ENCODE measurements at places on chromosomes 2 and 18.
A peak's percentile ranks its signal among the peaks of the same experiment; 100 is the strongest.

- no peaks in the 10 kb centered on the region for H3K4me1 ChIP-seq
- H3K27me3 ChIP-seq: no peaks in the 10 kb centered on the region
- no peaks in the 10 kb centered on the region for H3K36me3 ChIP-seq
- H3K27ac ChIP-seq: no peak overlapping the region
- no peak overlapping the region for H3K4me3 ChIP-seq
- no peak for DNase-seq
These were observed 42.1 kb downstream of the ZC3H6 start for GRCh38 chr2:112317303-112318158.

DNA sequence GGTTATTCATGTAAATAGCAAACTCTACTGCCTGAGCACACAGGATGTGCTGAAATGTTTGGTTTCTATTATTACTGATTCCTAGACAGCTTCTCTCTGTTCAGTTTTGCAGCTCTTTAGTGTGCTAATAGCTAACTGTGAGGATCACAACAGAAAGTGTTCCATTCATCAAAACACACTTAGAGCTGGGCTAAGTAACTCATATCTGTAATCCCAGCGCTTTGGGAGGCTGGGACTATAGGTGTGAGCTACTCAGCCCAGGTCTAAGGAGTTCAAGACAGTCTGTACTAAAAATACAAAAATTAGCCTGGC lies 63.2 kb downstream of the MOGAT1 start:
- H3K27ac ChIP-seq: no peak overlapping the region
- no peak for DNase-seq
- no peak overlapping the region for H3K4me3 ChIP-seq
- peaks cover 6% of the 10 kb centered on the region for H3K36me3 ChIP-seq
- H3K4me1 ChIP-seq: peaks cover 18% of the 10 kb centered on the region

GRCh38 chr2:176160251-176160985 lies 3.3 kb downstream of the HOXD3 start:
- peaks cover 18% of the 10 kb centered on the region for H3K36me3 ChIP-seq
- H3K27me3 ChIP-seq: peaks cover 88% of the 10 kb centered on the region
- H3K4me1 ChIP-seq: peaks cover 8% of the 10 kb centered on the region
- H3K27ac ChIP-seq: no peak overlapping the region

DNA sequence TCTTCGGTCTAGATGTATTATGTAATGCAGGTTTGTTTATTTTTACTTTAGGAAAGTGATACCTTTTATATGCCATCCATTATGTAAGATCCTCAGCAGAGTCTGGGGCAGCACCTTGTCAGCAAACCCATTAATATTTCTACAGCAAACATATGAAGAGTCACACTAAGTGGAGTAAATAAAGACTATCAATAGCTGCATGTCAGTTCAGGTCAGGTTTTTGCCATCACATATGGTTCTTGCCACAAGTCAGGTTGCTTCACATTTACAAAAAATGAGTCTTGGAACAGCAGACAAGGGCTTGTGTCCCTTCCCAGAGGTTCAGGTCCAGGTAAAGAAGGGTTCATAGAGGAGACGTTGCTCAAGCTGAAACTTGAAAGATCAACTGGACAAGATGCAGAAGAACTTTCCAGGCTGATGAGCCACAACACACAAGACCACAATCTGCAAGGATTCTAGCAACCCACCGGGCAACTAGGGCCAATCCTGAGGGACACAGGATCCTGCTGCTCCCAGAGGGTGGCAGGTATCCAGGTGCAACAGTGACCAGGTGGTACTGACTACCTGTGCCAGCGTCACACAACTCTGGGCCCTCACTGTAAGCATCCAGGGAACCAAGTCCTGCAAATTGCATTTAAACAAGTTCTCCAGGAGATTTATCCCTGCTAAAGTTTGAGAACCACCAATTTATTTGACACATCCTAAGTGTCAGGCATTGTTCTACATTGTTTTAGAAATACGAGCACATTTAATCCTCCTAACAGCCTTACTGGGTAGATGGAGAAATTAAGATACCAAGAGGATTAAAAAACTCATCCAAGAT lies 215.8 kb downstream of the ALPK2 start:
- peaks cover 3% of the 10 kb centered on the region for H3K27me3 ChIP-seq
- no peak overlapping the region for H3K4me3 ChIP-seq
- no peaks in the 10 kb centered on the region for H3K36me3 ChIP-seq

DNA sequence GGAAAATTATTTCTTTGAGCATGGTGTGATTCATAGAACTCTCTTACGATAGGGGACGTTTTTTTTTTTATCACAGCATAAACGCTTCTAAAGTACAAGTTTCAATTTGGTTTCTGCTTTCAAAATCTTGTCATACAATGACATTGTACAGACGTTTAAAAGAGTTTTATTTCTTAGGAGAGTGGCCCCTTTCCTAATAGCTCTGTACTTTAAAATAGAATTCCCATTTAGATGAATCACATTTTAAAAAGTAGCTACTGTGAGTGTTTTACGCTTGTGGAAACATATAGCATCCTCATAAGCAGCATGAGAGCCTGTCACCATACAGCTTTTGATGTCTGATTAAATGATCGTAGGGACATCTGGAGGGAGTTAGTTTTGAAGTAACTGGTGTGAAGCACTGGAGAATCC lies 510.9 kb downstream of the PARD3B start:
- peak overlapping the region; percentile 57 for H3K27ac ChIP-seq
- peak overlapping the region; percentile 69 for H3K4me3 ChIP-seq
- peaks cover 17% of the 10 kb centered on the region for H3K36me3 ChIP-seq
- H3K27me3 ChIP-seq: no peaks in the 10 kb centered on the region
- no peak for DNase-seq
- peaks cover 26% of the 10 kb centered on the region for H3K4me1 ChIP-seq

DNA sequence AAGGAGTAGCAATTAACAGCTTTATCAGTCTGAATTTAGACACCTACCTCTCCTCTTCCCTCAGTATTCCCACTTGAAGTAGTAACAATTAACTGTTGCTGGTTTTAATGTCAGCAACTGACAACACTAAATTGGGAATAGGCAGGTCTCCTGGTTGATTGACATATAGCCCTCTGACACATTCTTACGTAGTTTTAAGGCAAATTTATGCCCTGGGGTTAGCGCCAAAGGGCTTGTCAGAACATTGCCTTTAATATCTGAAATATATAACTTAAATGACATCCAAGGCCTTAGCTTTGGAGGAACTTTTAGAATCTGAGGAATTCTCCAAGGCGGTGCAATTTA lies 7.4 kb downstream of the ASXL3 start:
- H3K27ac ChIP-seq: no peak overlapping the region
- no peaks in the 10 kb centered on the region for H3K36me3 ChIP-seq
- DNase-seq: no peak
- no peaks in the 10 kb centered on the region for H3K4me1 ChIP-seq
- H3K27me3 ChIP-seq: no peaks in the 10 kb centered on the region

DNA sequence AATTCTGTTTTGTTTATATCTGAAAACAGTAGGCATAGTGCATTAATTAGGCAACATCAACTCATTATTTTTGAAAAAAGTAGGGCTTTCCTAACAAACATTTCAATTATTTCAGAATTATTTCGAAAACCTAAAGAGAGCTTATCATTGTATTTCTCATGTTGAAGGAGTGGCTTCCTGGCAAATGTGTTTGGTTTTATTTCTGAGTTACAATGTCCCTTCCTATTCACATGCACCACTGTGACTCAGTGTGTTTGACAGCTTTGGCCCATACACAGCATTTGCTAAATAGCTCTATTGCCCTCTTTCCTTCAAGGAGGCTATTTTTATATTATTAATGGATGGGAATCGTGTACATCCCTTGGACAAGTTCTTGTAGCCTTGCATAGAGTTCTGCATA lies 205.9 kb downstream of the PTGR3 start:
- no peak overlapping the region for H3K4me3 ChIP-seq
- no peak for DNase-seq
- H3K4me1 ChIP-seq: no peaks in the 10 kb centered on the region

- no peaks in the 10 kb centered on the region for H3K36me3 ChIP-seq
- no peak for DNase-seq
- no peak overlapping the region for H3K4me3 ChIP-seq
- H3K4me1 ChIP-seq: peaks cover 13% of the 10 kb centered on the region
- peaks cover 2% of the 10 kb centered on the region for H3K27me3 ChIP-seq
These were observed 42.6 kb upstream of the RAPGEF4 start for GRCh38 chr2:172693037-172693436.

GRCh38 chr18:73060666-73061288 lies 193.0 kb upstream of the NETO1 start:
- DNase-seq: no peak
- H3K4me1 ChIP-seq: no peaks in the 10 kb centered on the region
- no peak overlapping the region for H3K4me3 ChIP-seq

DNA sequence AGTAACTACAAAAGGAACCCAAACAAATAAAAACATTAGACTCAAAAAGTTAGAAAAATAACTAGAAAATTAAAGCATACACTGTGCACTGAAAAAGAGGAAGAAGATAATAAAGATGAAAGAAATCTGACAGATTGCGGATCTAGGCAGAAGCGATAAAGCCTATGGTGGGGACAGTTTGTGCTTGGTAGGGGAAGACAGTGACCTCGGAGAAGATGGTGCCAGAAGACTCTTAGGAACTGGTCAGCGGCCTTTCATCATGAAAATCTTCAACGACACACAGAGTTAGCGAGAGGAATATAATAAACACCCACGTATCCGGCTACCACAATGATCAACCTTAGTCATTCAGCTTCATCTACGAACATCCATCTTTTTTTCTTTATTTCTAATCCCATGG lies 180.5 kb downstream of the HDAC4 start:
- H3K4me3 ChIP-seq: no peak overlapping the region
- peaks cover 20% of the 10 kb centered on the region for H3K36me3 ChIP-seq
- H3K27me3 ChIP-seq: no peaks in the 10 kb centered on the region
- H3K27ac ChIP-seq: no peak overlapping the region
- no peak for DNase-seq
- H3K4me1 ChIP-seq: peaks cover 61% of the 10 kb centered on the region

DNA sequence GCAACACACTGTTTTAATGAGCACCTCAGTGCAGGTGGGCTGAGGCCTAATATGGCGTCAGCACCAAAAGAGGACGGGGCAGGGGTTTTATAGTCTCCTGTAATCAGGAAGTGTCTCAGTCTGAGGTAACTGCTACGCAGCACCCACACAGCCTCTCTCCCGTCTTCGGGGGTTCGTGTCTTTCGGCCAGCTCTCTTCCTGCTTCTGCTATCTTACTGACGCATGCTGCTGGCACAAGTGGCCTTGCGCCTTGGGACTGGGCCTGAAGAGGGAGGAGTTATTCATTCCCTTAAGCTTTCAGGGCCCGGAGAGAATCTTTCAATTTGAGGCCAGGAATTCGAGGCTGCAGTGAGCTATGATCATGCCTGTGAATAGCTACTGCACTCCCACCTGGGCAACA lies 14.5 kb upstream of the PAPOLG start:
- H3K27ac ChIP-seq: no peak overlapping the region
- H3K4me3 ChIP-seq: no peak overlapping the region
- peaks cover 18% of the 10 kb centered on the region for H3K27me3 ChIP-seq
- H3K4me1 ChIP-seq: peaks cover 17% of the 10 kb centered on the region
- no peak for DNase-seq

DNA sequence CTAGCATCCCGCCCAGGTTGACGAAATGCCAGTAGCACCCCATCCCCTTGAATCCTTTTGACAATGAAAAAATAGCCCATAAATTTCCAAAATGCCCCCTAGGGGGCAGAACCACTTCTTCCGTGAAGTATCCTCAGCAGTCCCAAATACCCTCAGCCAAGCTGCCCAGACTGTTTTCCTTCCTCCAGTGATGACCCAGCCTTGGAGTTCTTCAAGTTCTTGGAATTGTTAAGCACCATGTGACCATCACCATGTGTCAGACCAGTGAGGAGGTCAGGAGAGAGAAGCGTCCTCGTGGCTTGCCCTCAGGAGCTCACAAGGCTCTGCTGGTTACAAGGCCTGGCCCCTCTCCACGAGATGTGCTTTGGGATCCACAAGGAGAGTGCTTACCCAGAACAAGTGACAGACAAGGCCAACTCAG lies 1.4 kb upstream of the SLC23A3 start:
- no peaks in the 10 kb centered on the region for H3K27me3 ChIP-seq
- H3K4me3 ChIP-seq: no peak overlapping the region
- no peak overlapping the region for H3K27ac ChIP-seq
- peaks cover 44% of the 10 kb centered on the region for H3K36me3 ChIP-seq
- H3K4me1 ChIP-seq: peaks cover 42% of the 10 kb centered on the region
- DNase-seq: peak; percentile 24

DNA sequence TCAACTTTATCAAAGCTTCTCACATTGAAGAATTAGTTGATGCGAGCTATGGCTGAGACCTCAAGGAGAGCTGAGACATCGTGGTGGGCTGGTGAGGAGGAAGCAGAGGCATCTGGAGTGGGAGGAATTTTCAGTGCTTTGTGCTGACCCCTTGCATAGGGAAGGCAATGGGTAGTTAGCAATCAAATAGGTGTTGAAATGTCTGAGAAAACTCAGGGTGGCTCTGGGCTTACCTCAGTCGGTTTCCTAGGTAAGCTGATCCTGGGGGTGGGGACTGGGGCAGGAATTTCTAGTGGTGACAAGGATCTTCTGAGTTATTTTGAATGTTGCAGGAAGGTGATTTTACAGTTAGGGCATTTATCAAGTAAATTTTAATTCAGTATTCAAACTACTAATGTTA lies 20.7 kb upstream of the DPP10 start:
- H3K4me3 ChIP-seq: no peak overlapping the region
- H3K4me1 ChIP-seq: no peaks in the 10 kb centered on the region

DNA sequence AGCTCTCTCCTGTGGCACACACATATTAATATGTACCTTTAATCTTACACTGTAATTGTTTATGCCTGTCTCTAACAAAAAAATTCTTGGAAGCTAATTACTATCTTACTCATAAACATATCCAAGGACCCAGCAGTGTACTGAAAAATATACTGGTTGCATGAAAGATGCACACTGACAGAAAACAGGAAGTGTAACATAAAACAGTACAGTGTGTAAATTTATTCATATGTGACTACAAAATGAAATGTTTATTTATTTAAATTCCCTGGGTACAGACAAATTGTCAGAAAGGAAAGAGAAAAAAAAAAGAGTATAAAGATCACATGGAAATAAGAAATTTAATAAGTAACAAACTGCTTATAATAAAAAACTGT lies 28.5 kb downstream of the TMEM131 start:
- DNase-seq: no peak
- H3K36me3 ChIP-seq: peaks cover 5% of the 10 kb centered on the region
- peaks cover 42% of the 10 kb centered on the region for H3K4me1 ChIP-seq
- no peaks in the 10 kb centered on the region for H3K27me3 ChIP-seq
- H3K27ac ChIP-seq: no peak overlapping the region

DNA sequence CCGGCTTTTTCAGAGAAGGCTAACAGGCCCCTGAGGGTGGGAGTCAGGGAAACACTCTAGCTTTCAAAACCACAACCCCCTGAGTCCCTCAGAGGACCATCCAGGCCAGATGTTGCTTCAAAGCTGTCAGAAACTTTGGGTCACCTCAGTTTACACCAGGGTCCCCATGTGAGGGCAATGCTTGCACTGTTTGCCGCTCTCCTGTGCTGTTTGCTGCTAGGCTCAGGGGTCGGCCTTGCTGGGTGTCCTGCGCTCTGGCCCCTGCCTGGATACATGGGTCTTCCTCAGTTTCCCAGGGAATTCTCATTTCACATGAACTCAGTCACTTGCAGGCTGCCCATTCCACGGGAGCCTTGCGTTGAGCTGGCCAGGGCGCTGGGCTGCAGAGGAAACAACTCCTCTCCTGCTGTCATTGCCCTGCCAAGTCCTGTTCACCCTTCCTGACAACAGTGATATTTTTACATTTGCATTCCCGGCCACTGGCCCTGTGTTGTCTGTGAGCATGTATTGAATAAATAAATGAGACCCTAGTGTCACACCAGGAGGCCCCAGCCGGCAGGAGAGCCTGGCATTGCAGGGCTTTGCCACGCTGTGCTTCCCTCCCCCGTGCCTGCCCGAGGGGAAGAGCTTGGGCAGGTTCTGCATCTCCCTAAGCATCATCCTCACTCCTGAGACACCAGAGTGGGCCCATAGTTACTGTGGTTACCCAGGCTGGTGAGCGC lies 73.2 kb upstream of the RAB6C start:
- H3K4me1 ChIP-seq: no peaks in the 10 kb centered on the region
- no peak overlapping the region for H3K4me3 ChIP-seq
- DNase-seq: no peak
- no peak overlapping the region for H3K27ac ChIP-seq
- no peaks in the 10 kb centered on the region for H3K27me3 ChIP-seq

Data from activated CD4-positive, alpha-beta memory T cell treated with anti-CD3 and anti-CD28 coated beads, Interleukin-2, amount 10 ng/mL, durations not matched to agents 7 days and 5 days (primary cell).